ENCODE measurements at places on chromosomes 5 and 9.
A peak's percentile ranks its signal among the peaks of the same experiment; 100 is the strongest.

DNA sequence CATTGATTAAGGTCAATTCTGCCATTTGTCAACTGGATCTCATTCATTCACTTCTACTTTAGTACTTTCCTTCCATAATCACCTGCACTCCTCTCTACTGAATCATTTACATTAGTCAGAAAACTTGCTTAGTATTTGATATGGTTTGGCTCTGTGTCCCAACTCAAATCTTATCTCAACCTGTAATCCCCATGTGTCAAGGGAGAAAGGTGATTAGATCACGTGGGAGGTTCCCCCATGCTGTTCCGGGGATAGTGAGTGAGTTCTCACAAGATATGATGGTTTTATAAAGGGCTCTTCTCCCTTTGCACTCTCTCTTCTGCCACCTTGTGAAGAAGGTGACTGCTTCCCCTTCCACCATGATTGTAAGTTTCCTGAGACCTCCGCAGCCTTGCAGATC lies 23.7 kb upstream of the UGCG start:
- DNase-seq: no peak

DNA sequence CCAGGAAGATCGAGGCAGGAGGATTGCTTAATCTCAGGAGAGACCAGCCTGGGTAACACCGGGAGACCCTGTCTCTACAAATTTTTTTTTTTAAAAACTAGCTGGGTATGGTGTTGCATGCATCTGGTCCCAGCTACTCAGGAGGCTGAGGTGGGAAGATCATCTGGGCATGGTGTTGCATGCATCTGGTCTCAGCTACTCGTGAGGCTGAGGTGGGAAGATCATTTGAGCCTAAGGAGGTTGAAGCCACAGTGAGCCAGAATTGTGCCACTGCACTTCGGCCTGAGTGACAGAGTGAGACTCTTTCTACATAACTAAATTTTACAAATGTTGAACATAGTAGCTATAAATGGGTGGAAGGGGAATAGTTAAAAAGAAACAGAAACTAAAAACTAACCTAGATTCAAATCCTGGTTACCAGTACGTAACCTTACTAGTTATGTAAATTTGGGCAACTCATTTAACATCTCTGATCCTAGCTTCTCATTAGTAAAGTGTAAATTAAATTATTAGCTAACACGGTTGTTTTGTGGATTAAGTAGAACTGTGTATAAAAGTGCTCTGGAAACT lies 41.7 kb downstream of the TMEM161B start:
- no peak for DNase-seq

- DNase-seq: peak; percentile 27
Observed at GRCh38 chr5:135039271-135040033, 5.4 kb upstream of the PITX1 start.

GRCh38 chr9:124239249-124240073 lies 18.3 kb upstream of the NEK6 start:
- DNase-seq: peak; percentile 92

GRCh38 chr9:124281931-124282371 lies 24.2 kb downstream of the NEK6 start:
- DNase-seq: peak; percentile 70

DNA sequence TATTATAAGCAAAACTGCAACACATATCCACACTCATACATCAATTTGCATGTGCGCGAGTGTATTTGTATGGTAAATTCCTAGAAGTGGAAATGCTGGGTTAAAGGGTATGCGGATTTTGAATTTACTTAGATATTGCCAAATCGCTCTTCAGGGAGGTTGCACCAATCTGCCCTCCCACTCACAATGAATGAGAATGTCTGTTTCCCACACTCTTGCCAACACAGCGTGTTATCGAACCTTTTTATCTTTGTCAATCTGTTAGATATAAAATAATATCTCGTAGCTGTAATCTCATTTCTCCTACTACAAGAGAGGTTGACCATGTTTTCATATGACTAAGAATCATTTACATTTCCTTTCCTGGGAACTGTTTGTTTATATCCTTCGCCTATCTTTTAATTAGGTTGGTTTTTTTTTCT lies 35.7 kb downstream of the LHX2 start:
- DNase-seq: no peak

- DNase-seq: no peak
Observed at GRCh38 chr9:24652181-24652580, 106.5 kb upstream of the IZUMO3 start.

GRCh38 chr5:40875958-40876357 lies 33.3 kb upstream of the C7 start:
- DNase-seq: no peak

DNA sequence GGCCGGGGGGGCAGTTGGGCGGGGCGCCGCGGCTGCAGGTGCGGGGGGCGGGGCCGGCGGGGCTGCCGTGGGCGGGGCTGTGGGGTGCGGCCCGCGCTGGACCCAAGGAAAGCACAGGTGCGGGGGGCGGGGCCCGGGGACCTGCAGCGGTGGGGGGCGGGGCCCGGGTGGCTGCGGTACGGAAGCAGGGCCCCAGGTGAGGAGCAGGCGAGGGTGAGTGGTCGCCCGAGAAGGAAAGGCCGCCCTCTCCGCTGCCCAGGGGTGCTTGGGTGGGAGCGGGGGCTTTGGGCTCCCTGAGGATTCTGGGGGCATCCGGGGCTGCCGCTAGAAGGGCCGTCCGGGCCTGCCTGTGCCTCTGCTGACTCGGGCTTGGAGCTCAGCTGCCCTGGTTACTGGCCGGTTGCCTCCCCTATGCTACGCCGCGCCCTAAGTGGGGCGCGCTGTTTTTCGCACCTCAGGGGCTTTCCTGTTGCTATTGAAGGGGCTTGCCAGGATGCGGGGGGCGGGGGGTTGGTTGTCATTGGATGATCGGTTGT lies 767 bp downstream of the RALGPS1 start:
- no peak for DNase-seq

DNA sequence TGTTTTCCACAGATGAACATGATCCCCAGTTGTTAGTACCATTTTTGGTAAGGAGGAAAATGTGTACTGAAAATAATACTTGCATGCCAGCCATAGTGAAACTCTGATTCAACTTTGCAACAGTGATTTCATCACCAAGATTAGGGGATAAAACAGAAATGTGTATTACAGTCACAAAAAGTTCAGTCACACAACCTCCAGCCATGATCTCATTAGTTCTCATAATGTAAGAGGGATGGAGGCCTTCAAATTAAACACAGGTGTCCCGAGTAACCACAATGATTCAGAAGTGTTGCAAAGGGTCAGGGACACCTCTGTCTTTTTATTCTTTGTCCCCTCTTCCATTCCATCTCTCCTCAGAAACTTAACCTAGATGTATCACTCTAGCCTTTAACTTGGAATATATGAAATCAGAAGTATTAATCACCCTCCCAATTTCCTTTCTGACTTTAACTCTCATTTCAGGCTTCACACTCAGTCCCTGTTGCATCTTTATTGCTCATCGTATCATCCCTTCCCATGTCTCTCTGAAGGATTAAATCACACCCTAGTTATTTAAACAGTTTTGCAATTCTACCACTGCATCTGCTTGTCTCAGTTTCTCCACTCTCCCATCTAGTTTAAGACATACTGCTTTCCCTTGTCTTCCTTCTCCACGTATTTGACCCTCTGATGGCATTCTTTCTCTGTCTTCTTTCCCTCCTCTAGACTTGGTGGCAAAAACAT lies 291.2 kb downstream of the ADAMTS6 start:
- peak; percentile 62 for DNase-seq

DNA sequence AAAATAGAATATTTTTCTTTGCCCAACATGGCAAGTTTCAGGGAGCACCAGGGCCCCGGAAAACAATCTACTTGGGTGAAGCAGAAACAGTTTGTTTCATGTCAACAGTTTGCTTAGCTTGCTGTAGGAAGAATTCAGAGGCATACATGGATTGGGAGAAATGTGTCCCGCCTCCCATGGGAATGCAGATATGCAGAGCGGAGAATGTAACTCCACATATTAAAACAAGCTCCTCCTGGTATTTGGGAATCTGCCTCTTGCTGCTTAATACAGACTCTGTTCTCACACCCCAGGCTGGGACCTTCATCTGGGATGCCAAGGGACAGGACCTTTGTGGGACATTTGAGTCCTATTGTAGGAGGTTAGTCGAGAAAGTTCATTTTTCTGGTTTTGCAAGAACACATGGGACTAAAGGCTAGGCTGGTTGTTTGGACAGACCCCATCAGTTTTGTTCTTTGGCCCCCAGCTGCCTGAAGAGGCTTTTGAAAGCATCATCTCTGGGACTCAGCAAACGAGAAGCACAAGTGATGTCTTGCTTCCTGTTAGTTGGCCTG lies 220.5 kb upstream of the ADRA1B start:
- no peak for DNase-seq

DNA sequence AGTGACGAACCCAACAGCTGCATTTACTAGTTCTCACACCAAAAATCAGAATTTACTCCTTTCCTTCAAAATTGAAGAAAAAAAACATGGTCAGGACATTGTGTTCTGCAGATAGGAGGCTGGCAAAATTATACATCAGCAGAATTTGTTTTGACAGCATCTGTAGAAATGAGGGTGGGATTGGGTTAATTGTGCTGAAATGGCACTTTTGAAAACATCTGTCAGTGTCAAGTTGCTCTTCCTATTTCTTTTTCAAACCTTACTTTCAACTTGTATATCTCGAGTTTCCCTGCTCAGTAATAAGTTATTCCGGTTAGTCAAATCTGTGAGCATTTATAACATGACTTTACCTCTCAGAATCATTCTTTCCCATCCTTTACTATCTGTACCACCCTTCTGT lies 19.8 kb downstream of the WDR36 start:
- DNase-seq: no peak

DNA sequence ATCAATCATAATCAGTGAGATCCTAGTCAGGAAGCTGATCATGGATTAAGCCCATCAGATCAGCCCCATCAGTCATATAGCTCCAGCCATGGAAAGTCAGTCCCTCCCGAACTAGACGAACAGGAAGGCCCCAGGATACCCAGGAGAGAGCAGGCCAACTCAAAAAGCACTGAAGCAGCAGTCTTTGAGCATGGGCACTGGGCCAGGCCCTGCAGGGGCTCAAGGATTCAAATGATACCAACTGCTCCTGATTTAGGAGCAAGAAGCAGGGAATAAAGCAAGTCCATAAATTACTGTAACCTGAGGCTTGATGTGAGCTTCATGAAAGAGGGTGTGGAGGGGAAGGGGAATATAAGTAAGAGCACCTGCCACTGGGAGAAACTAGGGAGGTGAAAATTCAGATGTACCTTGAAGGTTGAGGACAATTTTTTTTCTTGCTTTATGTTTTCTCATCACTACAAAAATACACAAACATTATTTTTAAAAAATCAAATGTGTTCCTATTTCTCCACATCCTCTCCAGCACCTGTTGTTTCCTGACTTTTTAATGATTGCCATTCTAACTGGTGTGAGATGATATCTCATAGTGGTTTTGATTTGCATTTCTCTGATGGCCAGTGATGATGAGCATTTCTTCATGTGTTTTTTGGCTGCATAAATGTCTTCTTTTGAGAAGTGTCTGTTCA lies 115.2 kb downstream of the SIL1 start:
- no peak for DNase-seq

- no peak for DNase-seq
Observed at GRCh38 chr5:79666758-79667157, 22.9 kb upstream of the CMYA5 start.

GRCh38 chr5:156819967-156820581 lies 30.0 kb upstream of the PPP1R2B start:
- DNase-seq: no peak

DNA sequence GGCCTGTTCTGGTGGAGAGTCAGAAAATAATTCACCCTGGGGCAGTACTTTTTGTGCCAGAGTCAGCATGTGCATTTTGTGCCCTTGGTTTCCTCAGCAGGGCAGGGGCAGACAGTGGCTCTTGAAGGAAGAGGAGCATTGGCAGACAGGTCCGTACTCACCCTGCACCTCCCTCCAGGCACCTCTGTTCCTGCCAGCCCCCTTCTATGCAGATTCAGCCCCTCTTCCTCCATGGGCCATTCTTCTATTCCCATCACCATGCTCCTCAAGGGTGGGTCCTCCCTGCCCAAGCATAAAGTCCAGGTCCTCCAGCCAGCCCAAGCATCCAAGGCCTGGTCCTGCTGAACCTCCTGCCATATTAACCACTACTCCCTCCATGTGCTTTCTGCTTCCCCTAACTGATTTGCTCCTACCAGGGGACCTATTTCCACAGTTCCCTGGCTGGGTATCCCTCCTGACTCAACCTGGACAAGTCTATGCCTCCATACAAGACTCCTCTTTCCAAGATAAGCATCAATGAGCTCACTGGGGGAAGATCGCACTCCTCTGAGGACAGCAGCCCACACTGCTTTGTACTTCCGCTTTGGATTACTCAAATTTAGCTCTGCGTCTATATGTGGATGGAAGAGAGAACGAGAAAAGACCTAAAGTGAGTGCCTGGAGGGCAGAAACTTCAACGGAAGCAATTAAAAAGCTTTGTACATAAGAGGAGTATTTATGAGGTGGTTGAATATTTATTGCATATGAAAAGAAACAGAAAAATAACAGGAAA lies 9.3 kb upstream of the ACSL6 start:
- no peak for DNase-seq

DNA sequence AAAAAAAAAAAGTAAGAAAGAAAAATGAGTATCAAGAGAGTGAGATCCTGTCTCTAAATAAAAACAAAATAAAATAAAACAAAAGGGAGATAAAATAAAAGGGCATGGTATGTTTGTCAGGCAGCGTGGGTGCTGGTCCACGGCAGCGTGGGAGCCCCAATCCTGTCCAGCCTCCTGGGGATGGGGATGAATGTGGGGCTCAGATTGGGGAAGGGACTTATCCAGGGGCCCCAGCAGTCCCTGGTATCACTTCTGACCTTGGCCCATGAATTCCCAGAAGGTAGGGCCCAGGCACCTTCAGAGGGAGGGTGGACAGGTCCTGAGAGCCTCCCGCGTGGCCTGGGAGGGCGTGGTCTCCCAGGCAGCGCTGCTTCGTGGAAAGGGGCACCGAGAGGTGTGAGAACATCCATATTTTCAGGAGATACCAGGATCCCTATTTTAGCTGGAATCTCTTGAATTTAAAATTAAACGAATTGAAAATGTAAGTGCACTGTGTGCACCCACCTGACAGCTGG lies 71.2 kb downstream of the ZNF354C start:
- DNase-seq: no peak

DNA sequence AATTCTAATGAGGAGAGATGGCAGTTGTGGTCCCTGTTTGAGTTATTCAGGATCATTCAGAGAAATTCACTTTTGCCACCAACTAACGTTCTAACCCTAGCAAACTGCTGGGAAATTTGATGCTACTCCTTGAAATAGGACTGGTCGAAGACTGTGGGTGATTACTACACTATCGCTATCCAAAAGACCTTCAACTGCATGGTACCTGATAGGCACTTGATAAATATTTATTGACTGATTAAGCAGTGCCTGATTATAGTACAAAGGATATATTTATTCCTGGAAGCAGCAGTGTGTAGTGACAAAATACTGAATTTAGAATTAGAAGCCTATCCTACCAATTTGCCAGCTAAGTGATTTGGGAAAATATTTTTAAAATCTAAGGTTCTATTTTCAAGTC lies 14.1 kb upstream of the MAP3K1 start:
- DNase-seq: no peak

Data from suppressor macrophage treated with lipopolysaccharide for 4 hours (primary cell).